NCI-H1417 treated with DMSO at 0.1 percent for 48 hours (cell line): ENCODE measurements at places on chromosomes 1 and 21.

DNA sequence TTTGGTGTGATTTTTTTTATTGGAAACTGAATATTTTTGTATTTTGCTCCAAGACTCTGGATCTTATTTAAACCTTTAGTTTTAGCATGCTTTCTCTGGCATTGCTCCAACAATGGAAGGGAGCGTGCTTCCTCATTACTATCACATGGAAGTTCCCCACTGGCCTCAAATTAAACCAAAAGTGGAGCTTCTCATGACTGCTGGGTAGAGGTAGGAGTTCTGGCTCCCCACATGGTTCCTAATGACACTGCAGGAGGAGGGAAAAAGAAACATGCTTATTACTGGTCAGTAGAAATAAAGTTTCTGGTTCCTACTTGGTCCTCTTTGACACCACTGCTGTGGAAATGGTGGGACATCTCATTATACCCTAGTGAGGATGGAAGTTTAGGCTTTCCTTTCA, 310.5 kb downstream of the PTGER3 start:
- DNase-seq: no peak

DNA sequence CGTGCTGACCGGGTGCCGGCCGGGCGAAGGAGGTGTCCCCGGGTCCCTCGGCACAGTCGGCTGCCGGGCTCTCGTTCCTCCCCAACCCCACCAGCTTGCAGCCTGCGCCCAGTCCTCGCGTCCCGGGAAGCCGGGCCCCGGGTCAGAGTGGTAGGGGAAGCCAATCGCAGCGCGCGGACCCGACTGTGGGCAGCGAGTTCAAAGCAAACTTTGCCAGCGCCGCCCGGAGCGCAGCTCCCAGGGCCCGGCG, 328 bp downstream of the MYCL start:
- DNase-seq: no peak

DNA sequence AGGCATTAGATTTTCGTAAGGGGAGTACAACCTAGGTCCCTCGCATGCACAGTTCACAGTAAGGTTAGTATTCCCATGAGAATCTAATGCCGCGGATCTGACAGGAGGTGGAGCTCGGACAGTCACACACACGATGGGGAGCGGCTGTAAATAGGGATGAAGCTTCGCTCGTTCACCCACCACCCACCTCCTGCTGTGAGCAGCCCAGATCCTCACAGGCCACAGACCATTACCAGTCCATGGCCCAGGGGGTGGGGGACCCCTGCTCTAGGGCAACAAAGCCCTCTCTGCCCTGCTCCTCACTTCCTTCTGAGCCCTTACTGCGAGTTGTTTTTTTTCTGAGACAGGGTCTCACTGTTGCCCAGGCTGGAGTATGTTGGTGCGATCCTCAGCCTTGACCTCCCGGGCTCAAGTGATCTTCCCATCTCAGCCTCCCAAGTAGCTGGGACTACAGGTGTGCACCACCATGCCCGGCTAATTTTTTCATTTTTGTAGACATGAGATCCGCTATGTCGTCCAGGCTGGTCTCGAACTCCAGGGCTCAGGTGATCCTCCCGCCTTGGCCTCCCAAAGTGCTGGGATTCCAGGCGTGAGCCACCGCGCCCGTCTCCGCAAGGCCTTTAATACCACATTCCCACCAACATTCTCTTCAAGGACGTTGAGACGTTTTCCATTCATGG, 21.3 kb downstream of the TRPM2 start:
- no peak for DNase-seq

DNA sequence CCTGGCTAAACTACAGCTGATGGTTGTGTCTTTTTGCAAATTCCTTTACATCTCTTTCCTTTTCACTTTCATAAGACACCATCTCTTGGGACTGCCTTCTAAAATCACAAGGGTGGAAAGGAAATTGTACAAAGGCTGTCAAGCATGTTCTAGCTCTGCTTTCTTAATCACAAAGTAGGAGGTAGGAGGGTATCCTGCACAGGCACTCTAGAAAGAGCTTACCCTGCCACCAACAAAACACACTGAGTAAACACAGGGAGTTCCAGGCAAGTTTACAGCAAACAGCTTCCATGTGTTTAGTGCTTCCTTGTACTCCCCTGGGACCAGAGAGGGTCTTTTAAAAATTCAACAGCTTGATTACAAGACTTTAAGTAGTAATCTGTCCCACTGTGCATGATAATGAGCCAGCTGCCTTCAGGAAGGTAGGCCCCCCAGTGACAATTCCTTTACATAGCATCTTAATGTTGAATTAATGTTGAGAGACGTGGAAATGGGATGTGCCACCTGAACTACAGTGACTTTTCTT, 2.4 kb downstream of the PLPP3 start:
- no peak for DNase-seq

GRCh38 chr1:110341146-110341871, 2.1 kb downstream of the RBM15 start:
- DNase-seq: no peak

DNA sequence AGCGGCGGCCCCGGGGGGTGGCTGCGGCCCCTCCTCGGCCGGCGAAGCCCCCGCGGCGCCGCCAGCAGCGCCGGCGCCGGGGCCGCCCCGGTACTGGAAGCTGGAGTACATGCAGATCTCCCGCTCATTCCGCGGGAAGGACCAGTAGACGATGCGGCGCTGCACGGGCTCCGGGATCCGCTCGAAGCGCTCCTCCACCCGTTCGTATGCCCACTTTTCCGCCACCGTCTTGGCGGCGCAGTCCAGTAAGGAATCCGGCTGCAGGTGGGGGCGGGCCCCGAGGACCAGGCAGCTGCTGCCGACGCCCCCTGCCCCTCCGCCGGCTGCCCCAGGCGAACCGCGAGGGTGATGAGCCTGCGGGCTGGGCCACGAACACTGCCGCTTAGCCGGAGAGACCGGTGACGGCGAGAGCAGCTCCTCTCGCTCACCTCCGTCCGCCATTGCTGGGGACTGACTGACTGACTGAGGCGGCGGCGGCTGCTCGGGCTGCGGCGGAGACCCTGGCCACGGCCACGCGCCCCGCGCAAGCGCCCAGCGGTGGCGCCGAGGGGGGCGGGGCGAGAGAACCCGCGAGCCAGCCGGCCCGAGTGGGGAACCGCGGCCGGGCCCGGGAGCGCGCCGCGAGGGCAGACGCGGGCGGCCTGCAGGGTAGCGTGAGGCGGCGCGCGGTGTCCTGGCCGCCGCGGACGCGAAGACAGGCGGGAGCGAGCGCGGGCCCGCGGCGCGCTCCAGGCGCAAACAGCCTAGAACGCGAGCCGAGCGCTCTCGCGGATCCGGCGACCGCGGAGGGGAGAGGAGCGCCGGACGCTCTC, at the start of gene ZSWIM5:
ZSWIM5 (minus strand) TSS at position 696 of the 812 bp plus-strand sequence; CDS start at position 441, 255 bp downstream.
- peak; percentile 31 for DNase-seq

DNA sequence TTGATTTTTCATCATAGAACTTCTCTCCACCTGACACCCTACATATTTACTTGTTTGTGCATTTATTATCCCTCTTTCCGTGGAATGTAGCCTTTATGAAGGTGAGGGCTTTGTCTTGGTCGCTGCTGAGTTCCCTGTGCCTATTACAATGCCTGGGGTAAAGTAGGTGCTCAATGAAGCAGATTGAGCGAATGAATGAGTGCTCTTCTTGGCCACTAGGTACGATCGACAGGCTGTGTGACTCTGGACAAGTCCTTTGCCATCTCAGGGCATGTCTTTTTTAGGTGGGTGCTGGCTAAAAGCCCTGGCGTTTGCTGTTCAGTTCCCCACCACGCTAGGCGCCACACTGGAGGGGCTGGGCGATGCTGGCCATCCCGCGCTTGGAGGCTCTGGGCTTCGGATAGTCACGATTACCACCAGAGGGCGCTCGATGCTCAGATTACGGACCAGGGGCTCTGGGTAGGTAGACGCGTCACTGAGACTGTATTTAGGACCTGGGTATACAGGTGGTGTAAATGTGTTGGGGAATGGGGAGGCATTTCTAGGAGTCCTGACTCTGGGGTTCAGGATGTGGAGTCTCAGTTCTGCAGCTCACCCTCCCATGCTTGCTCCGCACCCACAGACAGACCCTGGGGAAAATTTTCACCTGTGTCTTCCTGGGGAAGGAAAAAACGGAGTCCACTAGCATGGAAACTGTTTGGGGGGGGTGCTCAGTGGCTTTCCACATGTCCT, 71.0 kb upstream of the CSF3R start:
- DNase-seq: peak; percentile 4

- DNase-seq: no peak
Observed at GRCh38 chr1:214187121-214187900, 93.6 kb upstream of the SMYD2 start.

DNA sequence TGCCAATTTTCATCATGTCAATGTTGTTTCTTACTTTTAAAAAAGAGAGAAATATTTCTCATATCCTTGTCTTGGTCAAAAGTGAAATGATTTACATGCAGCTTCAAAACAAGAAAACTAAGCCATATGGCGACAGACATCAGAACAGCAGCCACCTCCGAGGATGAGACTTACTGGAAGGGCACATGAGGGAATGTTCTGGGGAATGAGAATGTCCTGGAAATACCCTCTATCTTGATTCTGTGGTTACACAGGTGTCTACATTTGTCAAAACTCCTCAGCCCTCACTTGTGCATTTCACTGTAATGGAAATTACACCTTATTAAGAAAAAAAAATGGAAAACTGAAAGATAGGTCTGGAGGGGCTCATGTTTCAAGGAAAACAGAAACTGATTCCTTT, 14.2 kb upstream of the ECE1 start:
- DNase-seq: no peak

DNA sequence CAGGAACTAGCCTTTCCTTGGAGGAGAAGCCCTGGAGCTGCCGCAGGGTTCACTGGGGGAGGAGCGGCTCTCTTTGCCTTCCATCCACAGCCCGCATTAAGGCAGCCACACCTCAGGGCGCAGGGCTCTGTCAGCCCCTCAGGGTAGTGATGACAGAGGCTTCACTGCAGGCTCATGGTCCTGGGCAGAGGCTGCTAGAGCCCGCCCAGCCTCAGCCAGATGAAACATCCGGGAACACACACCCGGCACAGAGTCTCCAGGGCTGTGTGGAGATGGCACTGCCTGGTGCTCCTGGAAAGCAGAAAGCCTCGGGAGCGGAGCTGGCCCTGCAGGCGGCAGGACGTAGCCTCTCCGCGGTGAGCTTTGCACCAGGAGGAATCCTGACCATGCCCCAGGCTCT, 29.4 kb upstream of the PEX10 start:
- DNase-seq: no peak

DNA sequence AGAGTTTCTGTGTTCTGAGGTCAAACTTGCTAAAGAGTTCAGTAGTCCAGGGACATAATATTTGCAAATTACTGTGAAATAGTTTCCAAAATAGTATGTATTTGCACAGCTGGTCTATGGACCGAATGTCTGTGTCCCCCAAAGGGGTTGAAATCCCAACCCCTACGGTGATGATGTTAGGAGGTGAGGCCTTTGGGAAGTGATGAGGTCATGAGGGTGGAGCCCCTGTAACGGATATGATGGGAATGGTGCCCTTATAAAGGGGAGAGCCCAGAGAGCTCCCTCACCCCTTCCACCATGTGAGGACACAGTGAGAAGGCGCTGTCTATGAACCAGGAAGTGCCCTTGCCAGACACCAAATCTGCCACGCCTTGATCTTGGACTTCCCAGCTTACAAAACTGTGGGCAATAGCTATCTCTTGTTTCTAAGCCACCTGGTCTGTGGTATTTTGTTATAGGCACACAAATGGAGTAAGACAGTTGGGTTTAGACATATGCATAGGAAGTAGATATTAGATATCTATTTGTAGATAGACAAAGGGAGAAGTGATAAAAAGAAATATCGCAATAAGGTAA, 21.7 kb downstream of the RNF187 start:
- DNase-seq: no peak

GRCh38 chr1:70146488-70146887, 58.9 kb downstream of the LRRC40 start:
- no peak for DNase-seq

GRCh38 chr1:90564164-90564563, 152.9 kb downstream of the BARHL2 start:
- DNase-seq: no peak

GRCh38 chr1:236148470-236148845, 6.1 kb downstream of the GPR137B start:
- no peak for DNase-seq

- peak; percentile 95 for DNase-seq
Observed at GRCh38 chr1:219576931-219577730, 35.8 kb downstream of the ZC3H11B start.

- no peak for DNase-seq
Observed at GRCh38 chr1:20733360-20733975, 965 bp upstream of the SH2D5 start.

DNA sequence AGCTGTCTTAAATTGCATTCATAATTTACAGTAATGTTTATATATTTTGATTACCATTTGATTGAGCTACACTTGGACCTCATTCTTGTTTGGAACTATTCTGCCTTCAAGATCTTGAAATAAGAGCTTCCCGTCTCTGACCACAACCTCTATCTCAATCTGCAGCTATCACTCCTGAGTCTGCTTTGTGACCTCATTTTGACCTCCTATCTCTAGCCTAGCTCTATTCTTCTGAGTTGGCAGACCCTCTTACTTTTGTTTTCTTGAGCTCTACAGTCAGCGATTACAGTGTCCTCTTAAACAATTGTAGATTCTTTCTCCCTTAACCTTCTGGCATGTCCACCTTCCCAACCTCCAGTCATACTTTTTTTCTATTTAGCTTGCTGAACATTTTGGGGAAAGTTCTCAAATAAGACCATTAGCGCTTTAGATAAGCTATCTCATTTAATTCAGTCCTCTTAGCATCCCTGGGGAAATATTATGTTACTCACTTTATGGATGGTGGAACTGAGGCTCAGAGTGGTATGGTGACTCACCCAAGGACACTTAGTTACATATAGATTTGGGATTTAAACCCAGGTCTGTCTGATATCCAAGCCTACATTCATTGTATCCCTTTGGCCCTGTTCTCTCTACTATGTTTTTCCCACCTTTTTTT, 19.1 kb downstream of the RPAP2 start:
- no peak for DNase-seq

- DNase-seq: no peak
Observed at GRCh38 chr1:163148911-163149310, 53.8 kb downstream of the RGS5 start.

DNA sequence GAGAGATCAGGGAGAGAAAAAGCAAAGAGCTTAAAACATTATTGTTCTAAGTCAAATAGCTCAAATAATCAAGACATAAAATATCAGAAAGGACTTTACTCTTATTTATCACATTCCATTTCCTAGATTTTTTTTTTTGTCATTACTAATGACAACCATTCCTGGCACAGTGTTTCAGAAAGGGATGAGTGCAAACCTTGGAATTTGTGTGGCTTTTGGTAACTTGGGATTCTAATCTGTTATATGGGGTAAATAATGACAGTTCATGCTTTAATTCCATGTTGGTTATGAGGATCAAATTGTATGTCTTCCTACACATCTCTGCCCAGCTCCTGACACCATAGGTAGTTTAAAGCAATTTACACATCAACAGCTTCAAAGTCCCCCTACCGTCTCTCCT, 358.4 kb upstream of the ADGRL4 start:
- no peak for DNase-seq

- no peak for DNase-seq
Observed at GRCh38 chr1:92907949-92908684, 53.1 kb downstream of the DIPK1A start.
